ENCODE measurements at places on chromosomes 4 and X.

GRCh38 chr4:110085131-110085530 lies 113.3 kb downstream of the ELOVL6 start:
- DNase-seq = peak; percentile 31

DNA sequence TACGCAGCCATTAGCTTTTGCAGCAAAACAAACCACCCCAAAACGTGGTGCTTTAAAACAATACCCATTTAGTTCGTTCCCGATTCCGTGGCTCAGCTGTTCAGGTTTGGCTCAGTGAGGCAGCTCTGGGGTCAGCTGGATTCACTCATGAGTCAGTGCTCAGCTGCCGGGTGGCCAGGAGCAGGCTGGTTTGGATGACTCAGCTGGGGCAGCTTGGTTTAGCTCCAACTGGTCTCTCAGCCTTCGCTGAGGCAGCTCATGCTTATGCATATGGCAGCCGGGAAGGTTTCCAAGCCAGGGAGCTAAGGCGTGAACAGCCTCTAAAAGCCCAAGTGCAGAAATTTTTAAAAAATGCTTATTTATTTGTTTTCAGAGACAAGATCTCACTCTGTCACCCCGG lies 13.3 kb upstream of the CD99 start:
- no peak for DNase-seq

DNA sequence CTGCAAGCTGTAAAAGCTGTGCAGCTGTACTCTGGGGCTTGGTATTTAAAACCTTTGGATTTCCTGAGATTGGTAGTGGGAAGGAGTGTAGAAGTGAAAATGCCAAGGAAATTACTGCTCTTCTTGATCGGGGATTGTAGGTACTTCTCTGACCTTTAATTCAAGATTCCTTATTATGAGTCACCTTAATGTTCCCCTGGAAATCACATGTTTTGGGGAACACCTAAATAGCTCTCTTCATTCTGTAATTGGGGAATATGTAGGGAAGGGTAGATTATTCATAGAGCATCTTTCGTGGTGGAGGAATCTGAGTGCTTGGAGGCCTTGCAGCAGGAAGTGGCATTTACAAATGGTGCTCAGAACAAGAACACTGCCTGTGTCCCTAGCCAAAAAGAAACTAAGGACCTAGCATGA lies 137.8 kb downstream of the UCHL1 start:
- no peak for DNase-seq

GRCh38 chr4:15005474-15006115 lies 3.3 kb downstream of the CPEB2 start:
- no peak for DNase-seq

GRCh38 chr4:7871356-7871755 lies 68.3 kb downstream of the AFAP1 start:
- no peak for DNase-seq

GRCh38 chrX:66015152-66015831 lies 24.6 kb downstream of the VSIG4 start:
- DNase-seq = peak; percentile 72

- no peak for DNase-seq
Observed at GRCh38 chr4:105650190-105650589, 58.3 kb downstream of the INTS12 start.

GRCh38 chr4:184171011-184171410 lies 46.7 kb downstream of the ENPP6 start:
- DNase-seq = no peak

GRCh38 chr4:34921391-34921790 lies 1322.9 kb downstream of the ARAP2 start:
- no peak for DNase-seq

DNA sequence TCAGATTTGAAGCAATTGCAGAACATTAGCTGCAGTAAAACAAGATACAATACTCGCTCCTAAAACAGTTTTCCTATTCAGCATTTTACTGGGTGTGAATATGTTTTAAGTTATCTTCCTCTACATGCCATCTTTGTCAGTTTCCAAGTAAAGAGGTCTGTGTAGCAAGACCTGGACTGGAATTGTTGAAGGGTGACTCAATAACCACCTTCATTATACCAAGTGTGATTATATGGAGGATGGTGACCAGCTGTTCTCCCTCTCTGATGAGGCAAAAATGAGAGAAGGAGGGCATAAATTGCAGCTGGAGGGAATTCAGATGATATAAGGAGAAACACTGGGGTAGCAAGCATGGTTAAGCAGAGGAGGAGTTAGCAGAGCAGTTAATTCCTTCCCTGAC lies 922.1 kb upstream of the SLIT2 start:
- DNase-seq = no peak

- DNase-seq = no peak
Observed at GRCh38 chrX:9844936-9845577, 58.8 kb downstream of the SHROOM2 start.

GRCh38 chrX:70082723-70083122 lies 20.5 kb downstream of the OTUD6A start:
- DNase-seq = no peak

DNA sequence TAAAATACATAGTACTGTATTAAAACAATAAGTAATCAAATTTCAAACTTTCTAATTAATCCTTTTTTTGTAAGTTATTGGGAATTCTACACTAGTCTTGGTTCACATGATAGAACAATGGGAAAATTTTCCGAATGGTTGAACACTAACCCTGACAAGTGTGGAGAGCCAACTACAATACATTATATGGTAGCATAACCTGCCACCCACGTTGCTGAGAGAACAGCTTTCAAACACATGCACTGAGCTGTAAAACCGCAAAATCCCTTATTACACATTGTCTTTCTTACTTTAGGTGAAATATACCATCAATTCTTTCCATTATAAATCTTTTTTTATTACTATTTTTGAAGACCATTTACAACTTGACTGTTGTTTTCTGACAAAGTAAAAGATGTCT lies 54.7 kb downstream of the ANAPC10 start:
- no peak for DNase-seq

- peak; percentile 70 for DNase-seq
Observed at GRCh38 chr4:143354990-143355389, 18.3 kb downstream of the GAB1 start.

DNA sequence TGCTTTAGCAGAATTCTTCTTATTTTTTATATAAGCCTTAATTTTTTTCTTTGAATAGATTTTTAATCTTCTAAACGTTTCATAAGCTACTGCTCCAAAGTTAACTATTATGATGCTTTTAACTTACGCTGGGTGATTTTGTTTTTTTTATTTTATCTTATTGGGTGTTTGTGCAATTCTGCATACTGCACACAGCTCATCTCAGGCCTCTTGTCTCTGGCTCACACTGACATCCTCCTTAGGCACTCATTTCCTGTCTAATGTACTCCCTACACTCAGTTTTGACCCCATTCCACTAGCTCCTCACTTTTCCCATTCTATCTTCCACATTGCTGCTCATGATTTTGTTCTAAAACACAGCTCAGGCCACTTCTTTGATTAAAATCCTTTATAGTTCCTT lies 111.9 kb upstream of the MAP9 start:
- DNase-seq = no peak
